ENCODE measurements at places on chromosomes 5 and 9.

DNA sequence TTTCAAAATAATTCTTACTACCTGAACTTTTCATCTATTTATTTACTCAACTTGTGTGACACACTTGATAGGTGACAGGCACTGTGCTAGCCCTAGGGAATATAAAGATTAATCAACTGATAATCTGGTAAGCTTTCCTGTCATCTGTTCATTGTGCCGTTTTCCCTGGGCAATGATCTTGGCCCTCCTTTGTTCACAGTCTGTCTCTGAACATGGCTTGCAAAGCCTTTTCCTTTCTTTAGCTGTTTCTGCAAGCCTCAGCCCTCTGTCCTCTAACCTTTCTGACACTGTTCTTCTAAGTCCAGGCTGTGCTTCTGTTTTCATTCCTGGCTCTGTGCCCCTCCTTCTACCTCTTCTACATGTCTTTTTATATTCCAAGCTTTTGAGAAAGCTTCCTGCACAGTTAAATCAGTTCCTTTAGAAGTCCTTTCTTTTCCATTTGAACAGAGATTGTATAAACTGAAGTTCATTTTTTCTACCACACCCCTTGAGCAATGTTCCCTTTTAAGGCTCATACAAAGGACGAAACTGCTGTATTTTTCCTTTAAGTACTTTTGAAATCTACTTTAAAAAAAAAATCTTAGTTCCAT, 803.0 kb upstream of the ZNF608 start:
- no peak for DNase-seq

GRCh38 chr9:2378266-2378665, 243.3 kb upstream of the VLDLR start:
- no peak for DNase-seq

GRCh38 chr5:6485441-6485840, 36.8 kb downstream of the UBE2QL1 start:
- no peak for DNase-seq

DNA sequence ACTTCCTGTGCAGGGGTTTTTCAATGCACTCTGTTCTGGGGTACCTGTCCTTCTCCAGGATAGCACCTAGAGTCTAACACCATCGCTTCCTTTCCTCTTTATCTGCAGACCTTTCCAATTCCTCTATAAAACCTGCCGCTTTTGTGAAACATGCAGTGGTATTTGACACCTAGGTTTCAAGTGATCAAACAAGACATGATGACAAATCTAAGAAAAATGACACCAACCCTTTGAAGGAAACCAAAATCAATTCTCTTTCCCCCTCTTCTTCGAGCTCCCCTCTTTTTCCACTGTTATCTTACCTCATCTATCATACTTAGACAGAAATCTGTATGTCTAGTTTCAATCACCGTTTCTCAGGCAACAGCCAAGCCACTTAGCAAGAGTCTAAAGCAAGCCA, 25.6 kb upstream of the RANBP17 start:
- no peak for DNase-seq

- no peak for DNase-seq
Measured at GRCh38 chr5:181215997-181216989, 6.8 kb upstream of the TRIM41 start.

DNA sequence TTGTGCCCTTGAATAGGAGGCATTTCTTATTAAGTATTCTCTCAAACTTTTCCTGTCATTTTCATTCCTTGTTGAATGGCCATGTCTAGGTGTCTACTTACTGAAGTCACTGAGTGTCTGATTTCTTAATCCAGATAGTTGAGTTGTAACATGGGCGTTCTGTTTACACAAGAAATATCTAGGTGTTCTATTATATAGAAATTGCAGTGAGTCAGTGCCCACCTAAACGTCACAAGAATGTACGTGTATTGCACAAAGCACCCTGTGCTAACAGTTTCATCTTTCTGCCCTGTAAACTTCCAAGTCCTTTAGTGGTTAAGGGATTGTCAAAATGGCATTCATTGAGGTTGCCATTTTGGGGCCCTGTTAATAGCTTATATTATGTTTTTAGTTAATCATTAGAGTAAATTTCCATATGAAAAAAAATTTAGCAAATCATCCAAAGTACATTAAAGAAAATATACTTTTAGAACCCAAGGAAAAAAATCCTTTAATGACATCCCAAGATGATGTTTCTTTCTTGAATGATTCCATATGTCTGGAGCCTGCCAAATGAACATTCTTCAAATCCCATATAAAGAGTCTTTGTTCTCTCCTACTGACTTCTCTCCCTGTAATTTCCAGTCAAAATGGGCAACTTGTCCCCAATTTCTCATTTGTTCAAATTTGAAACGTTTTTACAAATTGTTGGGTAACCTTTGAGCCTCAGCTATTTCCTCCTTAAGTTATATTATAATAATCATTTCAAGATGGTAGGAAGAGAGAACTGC, 114.2 kb downstream of the GOLPH3 start:
- DNase-seq: no peak

- DNase-seq: no peak
Measured at GRCh38 chr5:117665121-117665520, 1090.5 kb upstream of the SEMA6A start.

- DNase-seq: no peak
Measured at GRCh38 chr5:134111741-134112647, 2.5 kb upstream of the TCF7 start.

DNA sequence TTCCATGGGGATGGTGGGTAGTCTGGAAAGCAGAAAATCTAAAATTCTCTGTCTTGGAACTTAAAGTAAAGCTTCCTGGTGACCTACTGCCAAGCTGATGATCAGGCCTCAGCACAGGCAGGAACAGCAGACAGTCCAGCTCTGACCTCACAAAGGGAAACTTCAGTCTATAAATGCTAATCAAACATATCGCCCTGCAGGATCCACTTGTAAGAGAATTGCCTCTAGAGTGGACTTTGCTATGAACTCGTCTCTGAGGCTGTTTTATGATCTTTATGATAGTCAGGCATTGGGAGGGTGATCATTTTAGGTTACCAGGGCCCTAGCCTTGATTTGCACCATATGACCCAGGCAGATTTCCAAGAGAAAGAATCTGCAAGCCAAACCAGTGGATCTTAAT, 67.6 kb upstream of the SELENOP start:
- DNase-seq: no peak

- no peak for DNase-seq
Measured at GRCh38 chr5:37859805-37860204, 20.0 kb upstream of the GDNF start.

DNA sequence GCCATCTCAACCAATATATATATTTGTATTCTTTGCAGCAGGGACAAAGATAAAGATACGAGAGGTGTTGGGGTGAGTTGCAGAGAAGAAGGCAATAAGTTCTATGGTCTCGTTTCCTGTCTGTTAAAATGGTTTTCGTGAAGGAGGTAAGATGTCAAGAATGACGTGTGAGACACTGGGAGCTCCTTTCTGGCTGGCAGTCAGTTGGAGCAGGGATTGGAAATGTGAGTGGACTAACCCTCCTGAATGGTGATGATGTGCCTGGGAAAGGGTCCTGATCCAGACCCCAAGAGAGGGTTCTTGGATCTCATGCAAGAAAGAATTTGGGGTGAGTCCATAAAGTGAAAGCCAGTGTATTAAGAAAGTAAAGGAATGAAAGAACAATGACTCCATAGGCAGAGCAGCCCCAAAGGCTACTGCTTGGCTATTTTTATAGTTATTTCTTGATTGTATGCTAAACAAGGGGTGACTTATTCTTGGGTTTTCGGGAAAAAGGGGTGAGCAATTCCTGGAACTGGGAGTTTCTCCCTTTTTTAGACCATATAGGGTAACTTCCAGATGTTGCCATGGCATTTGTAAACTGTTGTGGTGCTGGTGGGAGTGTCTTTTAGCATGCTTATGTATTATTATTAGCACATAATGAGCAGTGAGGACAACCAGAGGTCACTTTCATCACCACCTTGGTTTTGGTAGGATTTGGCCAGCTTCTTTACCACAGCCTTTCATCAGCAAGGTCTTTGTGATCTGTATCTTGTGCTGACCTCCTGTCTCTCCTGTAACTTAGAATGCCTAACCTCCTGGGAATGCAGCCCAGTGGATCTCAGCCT, 53.7 kb downstream of the SPATA31C2 start:
- DNase-seq: no peak

Data from stimulated activated CD8-positive, alpha-beta memory T cell treated with anti-CD3 and anti-CD28 coated beads, Interleukin-12 subunit alpha, Interleukin-12 subunit beta, amount 100 ng/mL, for 4 hours (primary cell).